ENCODE measurements at places on chromosomes 11 and 22. TPM values are rescaled to one million over a fixed set of nuclear protein-coding genes. Genes with fewer than 3 reads are reported as not detected.

KRTAP5-10 gene
- not detected for total RNA-seq

EXPH5 gene
- total RNA-seq: 0.09 TPM

RBMXL2 gene
- 0.51 TPM for total RNA-seq

CHRNA10 gene
- 3.0 TPM for total RNA-seq

CRYBA4 gene
- not detected for total RNA-seq

C11orf87 gene
- total RNA-seq: not detected

NEFH gene
- total RNA-seq: 0.09 TPM

SNAP29 gene
- total RNA-seq: 26.7 TPM

PATE2 gene
- total RNA-seq: not detected

VPREB3 gene
- total RNA-seq: not detected

FZD4 gene
- 112 TPM for total RNA-seq

FOLR1 gene
- not detected for total RNA-seq

CCDC83 gene
- not detected for total RNA-seq

IGLL5 gene
- total RNA-seq: not detected

THAP7 gene
- 13.5 TPM for total RNA-seq

TST gene
- 38.0 TPM for total RNA-seq

HPX gene
- 2.1 TPM for total RNA-seq

C2CD2L gene
- total RNA-seq: 10.4 TPM

C11orf54 gene
- total RNA-seq: 18.7 TPM

DDI1 gene
- total RNA-seq: not detected

CARD18 gene
- total RNA-seq: not detected

ZNF215 gene
- total RNA-seq: 6.0 TPM

NOX4 gene
- 47.7 TPM for total RNA-seq

GGTLC3 gene
- not detected for total RNA-seq

OR8D4 gene
- total RNA-seq: not detected

Data from endothelial cell of umbilical vein (primary cell).